ENCODE measurements at places on chromosomes 6 and 20.

DNA sequence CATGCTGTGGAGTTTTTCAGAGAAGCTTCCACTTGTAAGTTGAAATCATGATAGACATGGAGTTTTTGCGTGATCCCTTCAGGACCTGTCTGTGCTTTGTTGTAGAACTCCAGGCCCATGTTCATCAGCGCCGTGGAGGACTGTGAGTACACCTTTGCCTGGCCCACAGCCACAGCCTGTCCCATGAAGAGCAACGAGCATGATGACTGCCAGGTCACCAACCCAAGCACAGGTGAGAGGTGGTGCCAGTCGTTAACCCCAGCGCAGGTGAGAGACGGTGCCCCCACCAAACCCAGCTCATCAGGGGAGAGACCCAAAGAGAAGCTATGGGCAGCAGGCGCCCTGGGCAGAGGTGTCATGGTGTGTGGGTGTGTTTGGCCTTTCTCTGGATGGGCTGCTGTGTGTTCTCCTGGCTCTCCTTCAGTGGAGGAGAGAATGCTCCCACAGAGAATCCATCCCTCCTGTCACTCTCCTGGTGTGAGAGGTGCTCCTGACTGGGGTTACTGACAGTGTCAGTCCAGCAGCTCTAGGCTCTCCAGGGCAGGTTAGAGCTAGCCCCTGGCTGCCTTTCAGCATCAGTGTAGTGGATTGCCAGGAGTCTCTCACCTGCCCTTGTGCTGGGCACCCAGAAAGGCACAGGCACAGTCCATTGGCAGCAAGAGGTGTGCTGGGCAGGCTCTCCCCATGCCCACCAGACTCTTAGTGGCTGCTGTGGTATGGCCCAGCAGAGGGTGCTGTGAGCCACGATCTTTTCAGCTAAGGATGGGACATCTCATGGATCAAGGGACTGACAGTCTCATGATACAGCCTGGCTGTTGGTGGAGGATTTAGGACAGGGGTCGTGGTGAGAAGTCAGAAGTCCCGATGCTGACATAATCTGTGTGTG lies 49.6 kb upstream of the SLC22A1 start:
- no peak for DNase-seq

GRCh38 chr20:62874964-62875344 lies 13.3 kb upstream of the TCFL5 start:
- no peak for DNase-seq

DNA sequence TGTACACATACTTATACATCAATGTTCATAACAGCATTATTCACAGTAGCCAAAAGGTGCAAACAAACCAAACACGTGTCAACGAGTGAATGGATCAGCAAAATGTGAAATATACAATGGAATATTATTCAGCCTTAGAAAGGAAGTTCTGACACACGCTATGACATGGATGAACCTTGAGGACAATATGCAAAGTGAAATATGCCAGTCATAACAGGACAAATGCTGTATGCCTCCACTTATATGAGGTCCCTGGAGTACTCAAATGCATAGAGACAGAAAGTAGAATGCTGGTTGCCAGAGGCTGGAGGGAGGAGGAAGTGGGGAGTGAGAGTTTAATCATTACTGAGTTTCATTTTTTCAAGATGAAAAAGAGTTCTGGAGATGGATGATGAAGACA lies 37.8 kb upstream of the IGF2R start:
- no peak for DNase-seq

- DNase-seq, result no peak
These were observed 8.0 kb downstream of the ZBTB24 start for GRCh38 chr6:109474995-109475394.

GRCh38 chr6:14573267-14573666 lies 455.7 kb downstream of the CD83 start:
- DNase-seq, result no peak

DNA sequence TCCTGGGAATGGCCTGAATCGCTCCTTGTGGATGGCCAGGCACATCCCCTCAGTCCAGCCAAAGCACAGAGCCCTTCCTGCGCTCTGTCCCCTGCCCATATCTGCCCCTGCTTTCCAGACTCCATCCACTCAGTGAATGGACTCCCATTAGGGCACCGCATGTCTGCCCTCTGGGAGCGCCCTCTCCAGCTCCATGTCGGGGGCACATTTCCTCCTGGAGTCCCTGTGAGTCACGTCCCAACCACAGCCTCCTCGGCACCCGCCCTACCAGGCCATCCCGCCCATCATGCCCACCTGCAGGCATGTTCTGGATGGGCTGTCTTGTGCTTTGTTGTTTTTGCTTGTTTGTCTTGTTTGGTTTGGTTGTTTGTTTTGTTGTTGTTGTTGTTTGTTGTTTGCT lies 96.8 kb downstream of the PSMB1 start:
- DNase-seq, result no peak

DNA sequence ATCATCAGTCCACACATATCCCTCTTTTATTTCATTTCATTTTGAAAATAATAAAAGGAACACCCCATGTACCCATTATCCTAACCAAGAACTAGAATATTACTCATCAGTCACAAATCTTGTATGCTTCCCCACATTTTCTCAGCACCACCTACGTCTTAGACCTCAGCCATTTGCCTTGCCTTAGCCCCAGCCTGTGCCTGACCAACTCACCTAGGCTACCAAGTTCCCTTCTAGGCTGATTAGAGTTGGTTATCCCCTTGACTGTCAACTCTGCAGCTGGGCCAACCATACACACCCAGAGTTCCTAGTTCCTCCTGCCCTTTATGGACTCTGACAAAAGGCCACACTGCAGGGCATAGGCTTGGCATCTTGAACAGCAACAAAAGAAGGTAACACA lies 33.4 kb upstream of the IPCEF1 start:
- no peak for DNase-seq

DNA sequence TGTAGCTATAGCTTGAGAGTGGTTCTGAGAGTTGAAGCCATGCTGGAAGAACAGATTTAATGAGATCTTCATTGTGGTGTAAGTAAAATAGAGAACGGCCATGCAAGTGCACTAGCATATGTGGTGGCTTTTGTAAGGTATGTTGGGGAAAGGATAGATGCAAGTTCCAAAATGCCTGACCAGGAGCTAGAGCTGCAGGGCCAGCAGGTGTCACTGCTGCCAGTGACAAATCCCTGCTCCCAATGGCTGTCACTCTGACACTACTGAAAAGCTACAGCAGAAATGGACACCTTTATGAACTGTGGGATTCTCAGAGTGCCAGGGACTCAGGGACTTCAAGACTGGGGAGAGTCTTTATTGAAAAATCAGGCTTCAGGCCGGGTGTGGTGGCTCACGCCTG lies 23.1 kb upstream of the VIP start:
- DNase-seq, result no peak

DNA sequence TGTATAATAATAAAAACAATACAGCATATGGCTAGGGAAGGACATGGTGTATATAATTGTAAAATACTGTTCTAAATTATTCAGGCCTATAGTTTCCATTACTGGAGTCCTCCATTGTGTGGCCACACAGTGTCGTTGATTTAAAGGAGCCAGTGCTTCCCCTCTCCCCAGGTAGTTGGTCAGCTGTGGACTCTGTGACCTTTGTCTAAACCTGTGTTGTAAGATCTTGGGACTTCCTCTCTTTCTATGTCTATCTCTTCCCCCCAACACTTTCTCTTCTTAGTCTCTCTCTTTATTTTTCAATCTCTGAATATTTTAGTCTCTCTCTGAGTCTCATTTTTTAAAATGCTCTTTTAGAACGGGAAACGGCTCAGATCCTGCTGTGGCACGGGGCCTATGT lies 35.6 kb downstream of the BRPF3 start:
- DNase-seq, result no peak

- no peak for DNase-seq
These were observed 8.2 kb upstream of the TBX18 start for GRCh38 chr6:84772428-84773132.

- DNase-seq, result no peak
These were observed 116.3 kb upstream of the AFDN start for GRCh38 chr6:167710363-167710920.

GRCh38 chr6:151211075-151211474 lies 28.7 kb upstream of the AKAP12 start:
- DNase-seq, result no peak

DNA sequence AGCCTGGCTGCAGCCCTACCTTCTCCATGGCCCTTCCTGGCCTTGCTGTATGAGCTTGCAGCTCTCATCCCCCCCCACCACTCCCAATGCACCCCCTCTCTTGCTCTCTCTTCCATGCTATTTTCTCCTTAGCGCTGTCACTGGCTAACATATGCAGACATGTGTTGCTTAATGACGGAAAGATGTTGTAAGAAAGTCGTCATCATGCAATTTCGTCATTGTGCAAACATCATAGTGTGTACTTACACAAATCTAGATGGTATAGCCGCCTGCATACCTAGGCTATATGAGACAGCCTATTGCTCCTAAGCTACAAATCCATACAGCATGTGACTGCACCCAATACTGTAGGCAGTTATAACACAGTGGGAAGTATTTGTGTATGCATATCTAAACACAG lies 27.0 kb downstream of the ANGPT4 start:
- DNase-seq, result no peak

GRCh38 chr6:40960742-40961430 lies 78.1 kb downstream of the UNC5CL start:
- no peak for DNase-seq

GRCh38 chr20:61056116-61056515 lies 195.9 kb upstream of the CDH4 start:
- no peak for DNase-seq

DNA sequence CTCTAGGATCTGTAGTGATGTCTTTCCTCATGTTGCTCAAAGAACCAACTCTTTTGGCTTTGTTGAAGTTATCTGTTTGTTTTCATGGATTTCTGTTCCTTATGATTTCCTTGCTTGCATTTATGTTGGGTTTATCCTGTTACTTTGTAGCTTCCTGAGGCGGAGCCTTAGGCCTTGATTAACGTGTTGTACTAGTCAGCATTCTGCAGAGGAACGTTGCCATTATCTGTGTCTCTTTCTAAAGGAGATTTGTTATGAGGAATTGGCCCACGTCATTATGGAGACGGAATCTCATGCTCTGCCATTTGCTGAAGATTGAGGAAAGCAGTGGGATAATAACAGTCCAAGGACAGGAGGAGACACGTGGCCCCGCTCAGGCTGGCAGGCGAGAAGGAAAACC lies 29.9 kb downstream of the UCKL1 start:
- DNase-seq, result no peak

GRCh38 chr6:228881-229651 lies 63.2 kb upstream of the DUSP22 start:
- no peak for DNase-seq

DNA sequence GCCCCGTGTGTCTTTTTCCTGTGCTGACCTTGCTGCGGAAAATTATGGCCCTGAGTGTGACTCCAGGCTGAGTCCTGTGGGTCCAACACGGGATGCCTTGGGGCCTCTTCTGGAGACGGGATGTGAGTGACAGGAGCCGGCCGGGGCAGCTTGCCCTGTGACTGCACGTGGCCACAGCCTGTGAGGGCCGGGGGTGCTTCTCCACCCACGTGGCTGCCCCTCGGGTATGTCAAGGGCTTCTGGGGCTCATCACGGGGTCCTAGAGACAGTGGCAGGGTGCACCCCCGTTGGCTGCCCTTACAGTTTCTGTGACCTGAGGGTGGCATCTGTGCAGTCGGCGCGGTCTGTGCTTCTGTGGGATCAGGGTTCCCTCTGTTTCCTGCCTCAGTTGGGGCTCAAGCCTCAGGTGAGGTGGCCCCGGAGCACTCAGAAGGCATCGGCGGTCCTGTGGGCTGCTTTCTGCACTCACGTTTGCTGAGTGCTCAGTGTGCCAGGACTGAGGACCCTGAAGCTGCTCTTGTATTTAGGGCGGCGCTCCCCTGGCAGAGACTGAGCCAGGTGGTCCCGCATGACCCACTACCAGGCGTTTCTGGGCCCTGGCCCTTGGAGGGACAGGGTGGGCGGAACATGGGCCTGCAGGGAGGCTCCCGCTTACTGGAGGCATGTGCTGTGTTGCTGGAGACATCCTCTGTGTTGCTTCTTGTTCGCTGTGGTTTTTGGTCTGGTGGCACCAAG lies 5.4 kb downstream of the RTEL1 start:
- DNase-seq, result no peak

DNA sequence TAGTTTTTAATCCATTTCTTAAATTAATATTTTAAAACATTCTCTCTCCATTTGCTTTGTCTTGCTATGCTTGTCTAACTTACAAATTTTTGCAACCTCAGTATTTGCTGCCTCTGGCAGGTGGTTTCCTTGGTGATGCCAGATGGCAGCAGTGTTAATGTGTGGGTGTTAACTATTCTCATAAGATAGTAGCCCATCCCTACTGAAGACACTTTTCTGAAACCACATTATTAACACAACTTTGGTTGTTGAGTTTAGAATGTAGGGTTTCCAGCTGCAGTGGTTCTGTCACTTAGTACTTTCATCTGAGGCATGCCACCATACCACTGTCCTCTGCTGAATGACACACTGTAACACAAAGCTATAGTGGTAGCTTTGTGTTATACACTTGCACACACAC lies 75.1 kb downstream of the MYO6 start:
- no peak for DNase-seq

DNA sequence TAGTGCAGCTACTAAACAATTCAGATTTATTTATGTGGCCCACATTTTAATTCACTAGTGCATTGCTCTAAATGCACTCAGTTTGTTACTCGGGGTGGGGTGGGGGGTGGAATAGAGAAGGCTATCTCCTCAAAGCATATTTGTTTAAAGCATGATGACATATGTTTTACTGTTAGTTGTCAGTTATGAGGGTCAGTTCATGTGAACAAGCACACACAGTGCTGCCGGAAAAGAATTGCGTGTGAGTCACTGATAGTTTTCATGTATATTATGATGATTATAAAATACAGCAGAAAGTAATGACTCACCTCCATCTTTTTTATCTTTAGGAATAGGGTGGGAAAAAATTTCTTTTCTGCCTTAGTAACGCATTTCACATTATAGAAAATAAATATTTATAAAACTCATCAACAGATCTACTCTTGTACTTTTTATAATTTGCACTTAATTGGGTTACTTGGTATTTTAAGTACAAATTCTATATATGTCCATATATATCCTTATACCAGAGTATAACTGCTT lies 42.2 kb upstream of the STXBP5 start:
- no peak for DNase-seq

DNA sequence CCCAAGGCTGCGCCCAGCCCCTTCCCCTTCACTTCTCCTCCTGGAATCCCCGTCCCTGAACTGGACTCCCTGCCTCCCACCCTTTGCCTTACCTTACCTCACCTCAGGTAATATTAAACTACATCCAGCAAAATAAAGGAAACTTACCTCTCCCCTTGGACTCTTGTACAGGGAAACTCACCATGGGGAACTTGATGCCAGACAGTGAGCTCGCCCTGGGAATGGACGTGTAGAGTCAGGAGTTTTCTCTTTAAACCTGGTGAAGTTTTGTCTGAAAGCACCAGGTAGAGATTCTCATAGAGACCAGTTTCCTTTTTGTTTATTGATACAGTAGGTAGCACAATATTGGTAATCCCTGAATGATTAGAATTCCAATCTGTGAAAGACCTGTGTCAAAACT lies 544 bp upstream of the HLA-C start:
- peak; percentile 20 for DNase-seq
